IgD-negative memory B cell (primary cell): ENCODE measurements at places on chromosomes 2 and 18. TPM values are rescaled to one million over a fixed set of nuclear protein-coding genes. Genes with fewer than 3 reads are reported as not detected.

The FBLN7 gene
- 0.20 TPM for polyA plus RNA-seq

The RIT2 gene
- not detected for polyA plus RNA-seq

The KCNE4 gene
- not detected for polyA plus RNA-seq

The PSD4 gene
- 36.4 TPM for polyA plus RNA-seq

The CCDC85A gene
- 0.15 TPM for polyA plus RNA-seq

The SERPINB13 gene
- polyA plus RNA-seq = not detected

The LIMS2 gene
- polyA plus RNA-seq = 35.1 TPM

The PLGLB1 gene
- 1.5 TPM for polyA plus RNA-seq

The CAPN14 gene
- polyA plus RNA-seq = 2.9 TPM

The TGFA gene
- polyA plus RNA-seq = 0.06 TPM

The ALLC gene
- polyA plus RNA-seq = not detected

The TRIM43 gene
- not detected for polyA plus RNA-seq

The TDRD15 gene
- polyA plus RNA-seq = 0.34 TPM

The IL36RN gene
- polyA plus RNA-seq = not detected

The CCDC141 gene
- 15.4 TPM for polyA plus RNA-seq

The SLC14A1 gene
- polyA plus RNA-seq = 3.5 TPM

The ATP8B1 gene
- polyA plus RNA-seq = 0.50 TPM

The NPPC gene
- polyA plus RNA-seq = not detected

The RPE gene
- polyA plus RNA-seq = 16.4 TPM

The FBXO11 gene
- 10.2 TPM for polyA plus RNA-seq

The LYPD1 gene
- polyA plus RNA-seq = not detected

The KIF5C gene
- polyA plus RNA-seq = 2.0 TPM

The IGFBP2 gene
- polyA plus RNA-seq = not detected

The SERPINB5 gene
- not detected for polyA plus RNA-seq

The SAG gene
- polyA plus RNA-seq = not detected

The CYS1 gene
- not detected for polyA plus RNA-seq

The PLB1 gene
- not detected for polyA plus RNA-seq

The NOSTRIN gene
- polyA plus RNA-seq = not detected

The SERPINB4 gene
- polyA plus RNA-seq = not detected

The MORN2 gene
- 5.1 TPM for polyA plus RNA-seq

The MOGAT1 gene
- polyA plus RNA-seq = not detected

The LRATD1 gene
- not detected for polyA plus RNA-seq

The SNORC gene
- polyA plus RNA-seq = not detected

The FOXD4L1 gene
- polyA plus RNA-seq = not detected

The CTAGE1 gene
- polyA plus RNA-seq = not detected

The AGXT gene
- polyA plus RNA-seq = not detected
